ENCODE measurements at places on chromosomes 1 and 21.
A peak's percentile ranks its signal among the peaks of the same experiment; 100 is the strongest.

- DNase-seq: no peak
Observed at GRCh38 chr1:212288615-212289014, 3.4 kb downstream of the PPP2R5A start.

DNA sequence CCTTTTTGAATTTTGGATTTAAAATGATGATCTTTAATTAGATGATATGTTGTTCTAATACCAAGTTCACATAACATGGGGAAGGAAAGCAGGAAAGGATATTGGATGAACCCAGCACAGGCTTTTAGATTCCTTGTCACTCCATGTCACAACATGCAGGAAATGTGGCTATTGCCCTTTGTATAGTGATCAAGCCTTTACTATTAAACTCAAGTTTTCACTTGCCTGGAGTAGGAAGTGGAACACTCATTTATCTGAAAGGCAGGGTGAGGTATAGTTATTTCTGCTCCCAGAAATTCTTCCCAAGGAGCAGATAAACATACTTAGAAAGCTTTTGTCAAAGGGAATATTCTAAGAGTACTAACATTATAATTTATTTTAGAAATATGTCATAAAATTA lies 37.2 kb upstream of the BCAS2 start:
- no peak for DNase-seq

DNA sequence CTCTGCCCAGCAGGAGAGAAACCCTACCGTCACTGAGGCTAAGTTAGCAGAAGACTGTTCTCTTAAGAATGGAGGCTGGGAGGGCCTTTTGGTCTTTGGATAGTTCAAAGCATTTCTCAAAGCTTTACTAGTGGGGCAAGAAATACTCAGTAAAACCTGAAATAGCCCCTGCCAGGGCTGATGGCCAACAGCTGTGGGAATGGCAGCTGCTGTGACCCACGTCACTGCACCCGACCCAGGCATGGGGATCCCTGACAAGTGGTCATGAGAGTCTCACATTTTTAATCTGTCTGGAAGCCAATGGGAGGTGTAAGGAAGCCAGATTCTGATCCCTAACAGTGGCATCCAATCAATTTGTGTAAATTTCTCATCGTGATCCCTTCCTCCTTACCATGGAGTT lies 44.5 kb upstream of the ENAH start:
- DNase-seq: no peak

DNA sequence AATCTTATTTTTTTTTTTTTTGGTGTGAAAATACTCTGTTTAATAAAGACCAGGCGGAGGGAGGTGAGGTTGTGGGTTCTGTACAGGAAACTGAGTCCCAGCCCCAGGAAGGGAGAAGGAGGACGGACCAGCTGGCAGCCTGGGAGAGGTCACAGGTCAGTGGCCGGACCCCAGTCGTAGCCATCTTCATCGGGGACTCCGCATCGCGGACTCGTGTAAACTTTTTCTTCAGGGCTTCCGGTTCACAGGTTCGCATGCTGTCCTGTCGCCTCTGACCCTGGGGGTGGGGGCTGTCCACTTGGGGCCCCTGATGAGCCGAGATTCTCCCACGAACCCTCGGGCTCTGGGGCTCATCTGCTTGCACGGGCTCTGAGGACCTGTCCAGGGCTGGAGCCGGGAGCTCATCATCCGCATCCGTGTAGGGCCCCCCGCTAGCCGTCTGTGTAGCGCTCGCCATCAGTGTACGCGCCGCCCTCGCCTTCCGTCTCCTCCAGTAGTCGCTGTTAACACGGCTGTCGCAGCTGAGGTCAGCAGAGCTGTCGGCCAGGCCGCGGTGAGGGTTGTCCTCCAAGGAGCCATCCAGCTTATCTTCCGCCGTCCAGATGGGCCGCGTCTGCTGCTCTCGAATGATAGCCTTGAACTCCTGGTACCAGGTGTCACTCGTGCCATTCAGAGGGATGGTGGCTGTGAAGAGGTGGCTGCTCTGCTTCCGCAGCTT lies 975.7 kb upstream of the PRMT6 start:
- no peak for DNase-seq

- DNase-seq: no peak
Observed at GRCh38 chr1:110201157-110201825, 8.8 kb upstream of the KCNC4 start.

DNA sequence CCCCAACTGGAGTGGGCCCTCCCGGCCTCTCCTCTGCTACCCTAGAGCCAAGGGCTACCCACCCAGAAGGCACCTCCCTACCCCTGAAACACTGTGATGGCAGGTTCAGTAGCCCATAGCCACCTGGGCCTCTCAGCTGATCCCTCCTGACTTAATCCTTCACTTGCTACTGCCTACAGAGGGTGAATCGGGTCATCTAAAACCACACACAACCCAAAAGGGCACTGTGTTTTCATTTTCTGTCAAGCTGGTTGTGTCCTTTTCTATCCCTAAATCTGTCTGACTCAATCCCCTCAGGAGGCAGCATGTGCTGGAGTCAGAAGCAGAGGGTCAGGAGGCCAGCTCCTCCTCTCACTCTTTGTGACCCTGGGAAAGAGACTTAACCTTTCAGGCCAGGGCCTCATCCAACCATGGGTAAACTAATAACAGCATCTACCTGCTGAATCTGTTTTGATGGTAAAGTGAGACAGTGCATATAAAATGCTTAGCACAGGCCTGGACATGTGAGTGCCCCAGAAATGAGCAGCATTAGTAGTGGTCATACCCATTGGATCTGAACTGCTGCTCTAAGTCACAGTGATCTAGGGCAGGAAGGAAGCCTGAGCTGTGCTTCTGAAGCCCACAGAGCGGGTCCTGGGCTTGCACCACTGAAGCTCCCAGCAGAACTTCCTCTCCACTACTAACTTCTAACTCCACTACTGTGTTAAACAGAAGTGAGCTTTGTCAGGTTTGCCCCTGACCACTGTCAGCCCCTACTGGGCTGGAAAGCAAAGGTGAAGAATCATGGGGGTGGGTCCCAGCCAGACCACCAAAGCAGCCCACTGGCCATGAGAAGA lies 11.0 kb downstream of the PMVK start:
- DNase-seq: no peak

GRCh38 chr21:34911360-34911759 lies 137.7 kb downstream of the RUNX1 start:
- no peak for DNase-seq

DNA sequence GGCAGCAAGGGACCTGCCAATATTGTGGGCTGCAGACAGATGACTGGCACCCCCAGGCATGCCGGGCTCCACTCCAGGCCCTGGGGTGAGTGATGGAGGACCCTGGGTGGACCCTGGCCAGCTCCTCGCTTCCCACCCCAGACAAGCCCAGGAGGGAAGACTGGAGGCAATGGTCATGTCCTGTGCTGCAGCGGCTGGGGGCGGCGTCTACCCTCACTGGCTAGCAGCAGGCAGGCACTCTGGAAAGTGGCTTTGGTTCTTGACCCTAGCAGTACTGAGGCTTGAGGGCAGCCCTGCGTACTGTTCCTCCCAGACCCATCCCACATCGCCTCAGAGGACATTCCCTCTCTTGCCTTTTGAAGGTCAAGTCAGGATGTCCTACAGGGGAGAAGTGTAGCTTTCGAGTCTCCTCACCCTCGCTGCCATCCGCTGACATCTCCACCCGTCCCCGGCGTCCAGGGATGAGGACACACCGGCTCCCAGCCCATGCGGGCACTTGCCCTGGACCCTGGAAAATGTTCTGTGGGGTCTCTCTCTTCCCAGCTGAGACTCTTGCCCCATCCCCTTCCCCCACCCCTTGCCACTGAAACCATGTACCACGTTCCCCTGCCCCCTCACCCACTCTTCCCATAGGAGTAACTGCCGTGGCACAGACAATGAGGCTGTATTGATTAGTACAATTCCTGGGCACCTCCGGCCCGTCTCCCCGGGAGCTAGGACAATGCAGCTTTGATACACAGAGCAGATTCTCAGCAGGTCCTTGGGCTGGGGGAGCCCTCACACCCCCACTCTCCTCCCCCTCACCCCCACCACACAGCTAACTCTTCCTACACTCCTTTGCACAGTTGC lies 15.0 kb downstream of the SLC6A9 start:
- no peak for DNase-seq

DNA sequence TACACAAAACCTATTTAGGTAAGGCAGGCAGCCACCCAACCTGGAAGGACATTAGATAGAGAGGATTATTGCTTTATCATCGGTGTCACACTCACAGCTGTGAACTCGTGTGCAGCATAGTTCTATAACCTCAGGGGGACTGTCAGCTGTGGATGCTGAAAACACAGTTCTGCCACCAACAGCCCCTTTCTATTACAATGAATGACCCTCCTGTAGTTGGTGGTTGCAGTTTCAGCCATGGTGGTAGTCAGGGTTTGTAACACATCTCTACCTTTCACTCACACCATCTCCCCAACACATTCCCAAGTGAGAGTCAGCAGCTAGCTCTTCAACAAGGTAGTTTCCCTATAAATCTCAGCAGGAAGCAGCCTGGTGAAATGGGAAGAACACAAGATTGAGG lies 136.8 kb downstream of the ZC3H11B start:
- DNase-seq: no peak

DNA sequence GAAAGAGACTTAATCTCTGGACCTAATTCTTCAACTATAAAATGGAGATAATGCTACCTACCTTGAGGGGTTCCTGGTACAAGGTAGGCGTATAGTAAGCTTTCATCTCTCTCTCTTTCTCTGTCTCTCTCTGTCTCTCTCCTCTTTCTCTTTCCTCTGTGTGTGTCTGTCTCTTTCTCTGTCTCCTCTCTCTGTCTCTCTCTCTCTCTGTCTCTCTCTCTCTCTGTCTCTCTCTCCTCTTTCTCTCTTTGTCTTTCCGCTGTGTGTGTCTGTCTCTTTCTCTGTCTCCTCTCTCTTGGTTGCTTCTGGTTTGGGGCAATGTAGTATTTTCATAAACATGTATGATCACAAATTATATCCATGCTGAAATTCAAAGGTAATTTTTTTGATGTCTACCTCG lies 76.1 kb upstream of the UBE2U start:
- DNase-seq: no peak

DNA sequence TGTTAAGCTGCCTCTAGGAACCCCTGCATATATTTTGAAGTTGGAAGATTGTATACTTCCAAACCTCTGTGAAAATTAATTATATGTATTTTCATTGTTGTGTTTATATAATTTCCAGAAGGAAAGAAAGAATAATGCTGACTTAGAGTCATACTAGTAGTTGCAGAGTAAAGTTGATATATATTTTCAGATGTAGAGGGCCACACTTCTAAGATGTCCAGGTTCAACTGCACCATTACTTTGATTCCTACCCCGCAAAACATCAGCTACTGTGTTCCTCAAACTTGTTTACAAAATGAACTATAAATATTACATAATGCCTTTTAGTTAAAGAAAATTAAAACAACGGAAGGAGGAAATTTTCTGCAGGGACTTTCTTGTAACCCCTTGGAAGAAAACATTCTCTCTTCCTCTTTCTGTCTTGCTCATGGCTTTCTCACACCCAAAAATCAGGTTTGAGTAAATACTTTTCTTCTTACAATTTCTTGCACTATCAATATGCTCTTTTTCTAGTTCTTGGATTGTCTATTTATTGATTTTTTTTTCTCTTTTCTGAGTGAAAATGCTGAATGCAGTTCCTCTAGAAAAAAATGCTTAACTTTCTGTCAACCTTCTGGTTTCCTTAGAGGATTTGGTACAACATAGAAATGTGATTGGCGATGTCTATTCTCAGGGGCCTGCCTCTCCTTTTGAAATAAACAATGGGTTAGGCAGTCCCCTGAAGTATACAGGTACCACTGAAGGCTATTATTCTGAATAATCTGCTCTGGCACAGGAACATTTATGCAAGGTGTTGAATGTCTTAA lies 867.8 kb downstream of the TTLL7 start:
- DNase-seq: no peak

DNA sequence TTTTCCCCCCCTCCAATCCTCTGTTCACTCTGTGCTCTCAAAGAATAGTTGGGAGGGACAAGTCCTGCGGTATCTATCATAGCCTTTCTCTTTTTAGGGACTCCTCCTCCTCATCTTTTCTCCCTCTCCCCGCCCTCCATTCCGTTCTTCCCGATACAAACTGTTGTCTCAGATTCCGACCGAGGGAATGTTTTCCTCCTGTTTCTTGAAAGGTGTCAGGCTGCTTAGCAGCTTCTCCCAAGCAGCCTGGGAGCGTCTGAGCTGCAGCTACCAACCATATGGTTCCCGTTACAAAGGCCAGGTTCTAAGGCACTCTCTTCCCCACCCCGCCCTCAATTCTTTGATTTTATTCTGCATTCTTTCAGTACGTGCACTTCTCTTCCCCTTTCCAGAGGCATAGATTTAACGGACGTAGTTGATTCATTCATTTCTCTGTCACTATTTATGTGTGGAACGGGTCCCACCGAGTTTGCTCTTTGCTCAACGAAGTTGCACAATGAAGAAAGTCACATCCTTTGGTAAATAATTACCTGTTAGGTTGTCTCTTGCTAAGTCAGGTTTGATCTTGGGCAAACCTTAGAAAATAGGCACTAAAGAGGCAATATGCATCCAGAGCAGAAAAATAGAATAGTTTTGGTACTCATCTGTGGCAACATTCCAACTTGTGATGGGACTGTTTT lies 2.8 kb downstream of the ADGRL2 start:
- DNase-seq: peak; percentile 1

GRCh38 chr1:116357487-116357886 lies 15.6 kb upstream of the ATP1A1 start:
- no peak for DNase-seq

DNA sequence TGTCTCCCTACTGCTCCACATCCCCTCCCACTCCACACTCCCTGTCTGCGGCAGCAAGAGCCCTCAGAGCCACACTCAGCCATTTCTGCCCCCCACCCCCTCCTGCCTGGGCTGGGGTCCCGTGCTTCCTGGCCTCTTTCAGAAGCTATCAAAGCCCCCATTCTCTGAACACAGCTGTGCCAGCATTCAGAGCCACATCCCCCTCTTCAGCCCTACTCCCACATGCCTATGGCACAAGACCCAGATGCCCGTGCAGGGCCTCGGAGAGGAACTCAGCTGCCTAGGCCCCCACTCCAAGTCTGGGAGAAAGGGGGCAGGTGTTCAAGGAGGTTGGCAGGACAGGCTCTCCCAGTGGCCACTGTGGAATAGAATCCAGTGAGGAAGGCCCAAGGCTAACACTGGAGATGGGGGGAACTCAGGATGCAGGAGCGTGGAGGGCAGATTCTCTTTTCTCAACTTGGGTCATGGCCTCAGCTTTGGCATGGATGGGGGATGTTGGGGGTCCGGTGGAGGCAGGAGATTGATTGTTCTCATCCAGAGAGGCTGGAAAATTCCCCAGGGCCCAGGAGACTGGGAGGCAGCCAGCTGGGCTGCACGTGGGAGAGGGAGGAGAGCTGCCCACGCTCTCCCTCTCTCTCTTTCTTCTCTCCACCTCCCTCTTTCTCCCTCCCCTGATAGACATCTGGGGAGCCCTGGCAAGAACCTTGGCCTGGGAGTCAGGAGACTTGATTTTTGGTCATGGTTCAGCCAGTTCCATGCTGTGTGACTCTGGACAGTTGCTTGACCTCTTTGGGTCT lies 3.5 kb upstream of the BCAN start:
- no peak for DNase-seq

GRCh38 chr1:38547321-38547720 lies 312.3 kb downstream of the RRAGC start:
- no peak for DNase-seq

GRCh38 chr1:147600119-147601111 lies 59.1 kb downstream of the BCL9 start:
- DNase-seq: peak; percentile 13

Data from brain microvascular endothelial cell (primary cell).